Neuronal stem cell (in vitro differentiated cells): ENCODE measurements at places on chromosomes 16 and 17.

DNA sequence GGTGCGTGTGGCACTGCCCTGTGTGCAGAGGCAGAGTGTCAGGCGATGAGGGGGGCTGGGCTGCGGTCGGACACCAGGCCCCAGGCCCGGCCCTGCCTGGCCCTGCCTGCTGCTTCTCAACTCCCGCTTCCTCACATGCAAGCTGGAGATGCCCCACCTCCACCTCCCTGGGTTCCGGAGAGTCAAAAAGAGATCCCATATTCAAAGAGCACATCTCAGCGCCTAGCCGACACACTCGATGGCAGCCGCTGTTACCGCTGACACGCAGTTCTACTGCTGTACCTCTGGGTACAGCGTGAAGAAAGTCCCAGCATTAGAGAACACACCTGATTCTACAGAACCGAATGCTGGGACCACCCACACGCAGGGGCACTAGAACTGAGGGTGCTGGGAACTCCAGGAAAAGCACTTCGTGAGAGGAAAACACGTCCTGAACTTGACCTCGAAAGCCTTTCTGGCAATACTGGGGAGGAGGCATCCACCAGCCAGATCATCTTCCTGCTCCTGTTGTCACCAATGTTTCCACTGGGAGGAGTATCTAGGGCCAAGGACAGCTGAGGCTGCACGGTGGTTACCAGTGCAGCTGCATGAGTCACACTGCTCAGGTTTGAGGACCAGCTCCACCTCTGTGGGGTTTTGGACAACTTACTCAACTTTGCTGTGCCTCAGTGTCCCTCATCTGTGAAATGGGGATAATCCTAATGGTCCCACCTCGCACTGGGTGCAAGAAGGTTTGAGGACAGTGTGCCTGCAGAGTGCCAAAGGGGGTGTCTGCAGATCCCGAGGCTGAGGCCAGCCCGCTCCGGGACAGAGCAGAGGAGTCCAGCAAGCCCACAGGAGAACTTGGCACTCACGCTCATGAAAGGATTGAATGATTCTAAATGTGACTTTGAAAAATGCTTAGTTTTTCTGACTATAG lies 100.4 kb upstream of the DNAH17 start:
- DNase-seq, result no peak

GRCh38 chr17:37500378-37500777 lies 10.7 kb downstream of the DUSP14 start:
- DNase-seq, result no peak

DNA sequence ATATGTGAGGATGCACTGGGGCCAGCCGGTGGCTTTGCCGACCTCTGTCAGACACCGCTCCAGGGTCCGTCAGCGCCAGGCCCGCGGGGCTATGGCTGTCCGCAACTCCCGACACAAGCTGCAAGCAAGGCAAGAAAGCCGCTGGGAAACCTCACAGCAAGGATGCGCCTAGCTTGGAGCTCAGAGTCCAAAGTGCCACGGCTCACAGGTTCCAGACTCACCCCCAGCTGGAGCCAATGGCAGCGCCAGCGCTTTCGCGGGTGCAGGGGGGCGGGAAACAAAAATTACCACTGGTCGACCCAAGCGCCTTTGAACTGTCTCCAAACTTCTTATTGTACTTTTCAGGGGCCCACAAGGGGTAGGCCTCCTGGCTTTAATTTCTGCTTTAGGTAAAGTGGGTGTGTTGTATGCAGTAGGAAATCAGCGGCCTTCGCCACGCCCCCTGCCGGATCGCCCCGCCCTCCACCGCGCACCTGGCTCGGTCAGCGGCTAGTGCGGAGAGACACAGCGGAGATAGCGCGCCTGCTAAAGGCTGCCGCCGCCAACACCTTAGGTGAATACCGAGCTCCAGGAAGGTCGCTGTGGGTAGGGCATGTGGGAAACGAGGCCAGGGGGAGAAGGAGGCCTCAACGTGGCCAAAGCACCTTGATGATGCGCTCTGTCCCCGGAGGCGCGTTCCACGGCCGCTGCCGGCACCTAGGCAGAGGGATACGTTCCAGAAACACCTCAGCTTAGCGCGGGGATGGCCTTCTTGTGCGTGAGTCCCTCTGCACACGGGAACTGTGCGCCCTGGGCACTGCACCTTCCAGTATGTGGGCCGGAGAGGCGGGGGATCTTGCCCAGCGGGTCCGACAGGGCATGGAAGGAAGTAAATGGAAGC lies 61.0 kb upstream of the RBL2 start:
- no peak for DNase-seq

DNA sequence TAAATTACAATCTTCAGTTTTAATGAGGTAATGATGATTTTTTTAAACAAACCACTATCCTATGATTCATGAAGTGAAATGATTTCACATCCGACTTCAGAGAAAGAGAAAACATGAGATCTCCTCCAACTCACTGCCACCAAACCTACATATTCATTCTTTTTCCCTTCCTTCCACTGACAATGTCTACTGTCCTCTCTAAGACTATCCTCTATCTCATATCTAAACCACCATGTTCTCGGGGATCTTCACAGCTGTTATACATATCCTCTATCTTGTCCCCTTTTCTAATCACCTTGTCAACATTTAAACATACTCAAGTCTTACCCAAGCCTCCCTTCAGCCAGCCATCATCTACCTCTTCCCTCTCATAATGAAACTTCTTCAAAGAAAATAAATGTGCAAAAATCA lies 53.5 kb downstream of the SMURF2 start:
- DNase-seq, result no peak

DNA sequence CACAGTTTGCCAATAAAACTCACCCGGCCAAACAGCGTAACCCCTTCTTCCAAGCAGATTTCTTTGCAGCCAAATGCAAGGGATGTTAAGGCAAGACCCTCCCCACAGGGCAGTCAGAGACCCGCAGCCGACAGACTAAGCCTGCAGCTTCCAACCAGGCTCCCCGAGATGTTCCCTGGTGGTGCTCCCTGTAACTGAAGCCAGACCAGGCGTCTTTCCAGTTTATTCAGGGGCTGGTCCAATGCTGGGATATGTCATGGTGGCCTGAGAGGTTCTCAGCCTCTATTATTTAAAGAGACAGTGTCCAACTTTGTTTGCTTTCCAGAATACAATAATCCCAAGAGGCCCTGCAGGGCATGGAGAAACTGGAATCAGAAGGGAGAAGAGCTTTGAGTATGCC lies at the start of gene PMP22:
PMP22 (minus strand) TSS at position 196 of the 400 bp plus-strand sequence. CDS start 4,599 bp downstream, outside the sequence.
- no peak for DNase-seq

GRCh38 chr16:937723-938122 lies 33.1 kb downstream of the LMF1 start:
- DNase-seq, result no peak

- no peak for DNase-seq
Measured at GRCh38 chr17:27536781-27537180, 80.5 kb downstream of the KSR1 start.

- DNase-seq, result no peak
Measured at GRCh38 chr17:19714542-19715411, 1.6 kb downstream of the SLC47A2 start.

GRCh38 chr16:47309581-47310312 lies 151.1 kb downstream of the ITFG1 start:
- no peak for DNase-seq

GRCh38 chr16:66525396-66526180 lies 24.3 kb downstream of the TK2 start:
- no peak for DNase-seq

DNA sequence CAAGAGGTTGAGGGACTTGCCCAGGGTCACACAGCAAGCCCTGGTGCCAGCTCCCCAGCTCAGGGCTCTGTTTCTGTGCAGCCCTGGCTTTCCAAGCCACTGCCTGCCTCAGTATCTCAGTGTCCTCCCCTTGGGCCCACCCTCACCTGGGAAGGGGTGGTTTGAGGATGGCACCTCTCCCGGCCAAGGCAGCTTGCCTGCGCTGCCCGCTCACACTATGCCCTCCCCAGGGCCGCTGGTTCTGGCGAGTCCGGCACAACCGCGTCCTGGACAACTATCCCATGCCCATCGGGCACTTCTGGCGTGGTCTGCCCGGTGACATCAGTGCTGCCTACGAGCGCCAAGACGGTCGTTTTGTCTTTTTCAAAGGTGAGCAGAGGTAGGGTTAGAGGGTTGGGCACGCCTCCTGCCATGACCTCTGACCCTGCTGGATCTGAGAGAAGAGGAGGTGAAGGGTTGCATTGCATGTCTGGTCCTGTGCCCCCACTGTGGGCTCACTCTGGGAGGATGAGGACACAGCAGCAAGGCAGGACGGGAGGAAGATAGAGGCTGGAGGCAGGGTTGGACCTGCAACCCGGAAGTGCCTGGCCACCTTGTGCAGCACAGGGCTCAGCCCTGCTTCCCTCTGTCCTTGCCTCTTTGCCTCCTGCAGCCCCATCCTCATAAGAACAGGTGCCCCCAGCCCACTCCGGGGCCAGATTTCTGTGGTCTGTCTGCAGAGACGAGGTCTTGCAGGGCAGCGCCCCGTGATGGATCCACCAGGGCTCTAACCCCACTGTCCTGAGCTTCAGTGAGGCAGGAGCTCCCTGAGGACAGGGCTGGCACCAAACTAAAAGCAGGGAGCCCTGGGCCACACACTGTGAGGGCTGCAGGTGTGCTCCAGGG lies 16.7 kb downstream of the MMP15 start:
- DNase-seq, result no peak

- DNase-seq, result no peak
Measured at GRCh38 chr16:25187491-25187795, 29.3 kb upstream of the AQP8 start.

- DNase-seq, result no peak
Measured at GRCh38 chr16:3431779-3432219, 11.5 kb downstream of the ZNF597 start.

DNA sequence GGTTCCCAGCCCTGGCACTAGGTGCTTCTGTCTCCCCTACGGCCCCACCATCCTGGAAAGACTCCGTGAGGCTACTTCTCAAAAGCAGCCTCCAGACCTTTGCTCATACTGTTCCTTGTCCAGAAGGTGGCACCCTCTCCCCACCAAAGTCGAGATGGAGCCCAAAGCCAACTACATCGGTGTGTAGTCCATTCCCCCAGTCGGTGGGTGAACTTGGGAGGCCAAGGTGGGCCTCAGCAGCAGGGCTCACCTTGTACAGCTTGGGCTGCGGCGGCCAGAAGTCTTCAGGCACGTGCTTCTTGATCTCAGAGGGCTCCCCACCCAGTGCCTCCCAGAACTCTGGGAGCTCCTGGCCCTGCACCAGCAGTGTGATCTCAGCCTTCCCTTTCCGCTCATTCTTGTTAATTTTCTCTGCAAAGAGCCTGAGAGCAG lies 10.2 kb downstream of the FLII start:
- DNase-seq, result no peak

DNA sequence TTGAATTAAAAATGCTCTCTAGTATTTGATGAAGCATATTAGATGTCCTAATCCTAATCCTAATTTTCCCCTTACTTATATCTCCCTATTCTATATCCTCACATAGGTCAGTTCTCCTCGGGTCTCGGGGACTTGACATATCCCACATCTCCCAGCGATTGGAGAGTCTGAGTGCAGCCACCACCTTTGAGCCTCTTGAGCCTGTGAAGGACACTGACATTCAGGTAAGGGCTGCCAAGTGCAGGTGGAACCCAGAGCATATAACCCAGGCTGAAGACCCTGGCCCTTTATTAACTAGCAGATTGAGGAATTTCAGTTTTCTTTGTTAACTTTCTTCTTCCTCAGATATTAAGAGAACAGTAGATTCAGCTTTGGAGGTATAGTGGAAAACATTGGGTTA lies 28.5 kb downstream of the NUP93 start:
- DNase-seq, result no peak

DNA sequence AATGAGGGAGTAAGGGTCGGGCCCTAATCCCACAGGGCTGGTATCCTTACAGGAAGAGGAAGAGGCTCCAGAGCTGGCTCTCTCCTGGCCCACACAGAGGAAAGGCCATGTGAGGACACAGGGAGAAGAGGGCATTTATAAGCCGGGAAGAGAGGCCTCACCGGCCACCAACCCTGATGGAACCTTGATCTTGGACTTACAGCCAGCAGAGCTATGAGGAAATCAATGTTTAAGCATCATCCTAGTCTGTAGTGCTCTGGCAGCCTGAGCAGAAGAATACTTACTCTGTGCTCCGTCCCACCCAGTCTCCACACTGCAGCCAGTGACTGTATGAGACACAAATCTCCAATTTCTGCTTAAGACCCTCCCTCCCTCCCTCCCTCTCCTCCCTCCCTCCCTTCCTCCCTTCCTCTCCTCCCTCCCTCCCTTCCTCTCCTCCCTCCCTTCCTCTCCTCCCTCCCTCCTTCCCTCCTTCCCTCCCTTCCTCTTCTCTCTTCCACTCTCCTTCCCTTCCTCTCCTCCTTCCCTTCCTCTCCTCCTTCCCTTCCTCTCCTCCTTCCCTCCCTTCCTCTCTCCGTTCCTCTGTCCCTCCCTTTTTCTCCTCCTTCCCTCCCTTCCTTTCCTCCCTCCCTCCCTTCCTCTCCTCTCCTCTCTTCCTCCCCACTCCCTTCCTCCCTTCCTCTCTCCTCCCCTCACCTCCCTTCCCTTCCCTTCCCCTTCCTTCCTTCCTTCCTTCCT lies 8.9 kb upstream of the TMEM220 start:
- DNase-seq, result no peak

- no peak for DNase-seq
Measured at GRCh38 chr17:51876986-51877385, 281.5 kb downstream of the CA10 start.

GRCh38 chr16:23410176-23410575 lies 42.8 kb downstream of the COG7 start:
- DNase-seq, result no peak

GRCh38 chr16:15526731-15527130 lies 92.3 kb downstream of the BMERB1 start:
- DNase-seq, result no peak

GRCh38 chr16:23900480-23901177 lies 64.8 kb downstream of the PRKCB start:
- no peak for DNase-seq

DNA sequence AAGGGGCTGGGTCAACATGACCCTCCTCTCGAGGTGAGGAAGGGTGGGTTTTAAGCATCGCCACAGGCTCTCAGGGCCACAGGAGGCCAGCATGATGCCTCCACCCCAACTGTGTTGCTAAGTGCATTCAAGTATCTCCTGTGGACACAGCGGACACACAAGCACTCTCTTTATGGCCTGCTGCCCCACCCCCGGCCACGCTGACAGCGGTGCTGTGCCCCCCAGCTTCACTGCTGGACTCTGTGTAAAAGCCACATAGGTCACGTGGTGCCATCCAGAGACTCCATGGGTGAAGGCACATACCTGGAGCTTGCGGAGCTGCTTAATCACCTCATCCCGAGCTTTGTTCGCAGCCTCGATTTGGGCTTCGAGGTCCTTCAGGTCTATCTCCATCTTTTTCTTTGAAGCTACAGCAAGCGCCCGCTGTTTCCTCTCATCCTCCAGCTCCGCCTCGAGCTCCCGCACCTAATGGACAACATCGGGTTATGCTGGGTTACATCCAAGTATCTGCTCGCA lies 51.5 kb downstream of the NDEL1 start:
- no peak for DNase-seq

GRCh38 chr17:45997624-45998023 lies 1.4 kb upstream of the STH start:
- no peak for DNase-seq

GRCh38 chr17:60851181-60851580 lies 173.5 kb downstream of the BCAS3 start:
- no peak for DNase-seq

GRCh38 chr16:56763291-56763916 lies 33.5 kb downstream of the NUP93 start:
- no peak for DNase-seq

- DNase-seq, result no peak
Measured at GRCh38 chr16:11896486-11897176, 19.1 kb downstream of the GSPT1 start.

GRCh38 chr16:9195287-9195686 lies 103.8 kb downstream of the HAPSTR1 start:
- no peak for DNase-seq
